Activated CD4-positive, alpha-beta T cell treated with anti-CD3 and anti-CD28 coated beads, Interleukin-2, amount 50 U/mL, for 4 hours (primary cell): ENCODE measurements at places on chromosomes 7 and 10.

DNA sequence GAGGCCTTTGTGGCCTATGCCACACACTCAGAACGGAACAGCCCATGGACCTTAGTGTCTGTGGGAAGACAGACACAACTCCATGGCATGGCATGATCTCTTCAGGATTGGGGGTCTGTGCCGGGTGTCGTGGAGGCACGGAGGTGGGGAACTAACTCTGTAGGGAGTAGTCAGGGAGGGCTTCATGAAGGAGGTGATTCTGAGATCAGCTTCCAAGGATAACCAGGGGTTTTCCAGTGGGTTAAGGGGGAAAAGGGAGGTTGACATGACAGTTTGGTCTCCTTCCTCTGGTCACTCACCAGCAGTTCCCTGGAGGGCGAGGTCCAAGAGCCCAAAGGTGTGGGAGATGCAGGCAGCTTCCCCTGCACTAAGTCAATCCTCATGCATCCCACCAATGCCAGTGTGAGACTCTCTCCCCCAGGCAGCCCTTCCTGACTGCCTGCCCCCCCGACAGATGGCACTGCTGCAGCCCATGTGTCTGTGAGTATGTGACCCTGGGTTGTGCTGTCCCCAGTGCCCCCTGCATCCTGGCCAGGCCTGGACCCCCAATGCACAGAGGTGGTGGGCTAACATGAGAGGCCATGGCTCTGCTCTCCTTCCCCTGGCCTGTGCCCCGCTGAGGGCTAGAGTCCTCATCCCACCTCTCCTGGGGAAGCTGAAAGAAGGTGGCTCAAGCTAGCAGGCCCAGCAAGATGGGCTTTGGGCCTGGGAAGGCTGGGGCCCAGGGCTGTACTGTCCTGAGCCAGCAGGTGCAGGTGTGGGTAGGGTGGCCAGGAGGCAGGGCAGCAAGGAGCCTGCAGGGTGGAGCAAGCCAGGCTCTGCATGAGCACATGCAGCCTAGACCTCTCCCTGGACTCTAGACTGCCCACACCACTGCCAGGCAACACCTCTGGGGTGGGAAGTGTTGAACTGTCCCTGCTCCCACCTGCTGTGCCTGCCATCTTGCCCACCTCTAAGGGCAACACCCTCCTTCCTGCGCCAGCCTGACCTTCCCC is 39.7 kb downstream of the RASGEF1A start:
- DNase-seq: no peak

- no peak for DNase-seq
Observed at GRCh38 chr7:130409712-130410072, 29.4 kb downstream of the CPA1 start.

DNA sequence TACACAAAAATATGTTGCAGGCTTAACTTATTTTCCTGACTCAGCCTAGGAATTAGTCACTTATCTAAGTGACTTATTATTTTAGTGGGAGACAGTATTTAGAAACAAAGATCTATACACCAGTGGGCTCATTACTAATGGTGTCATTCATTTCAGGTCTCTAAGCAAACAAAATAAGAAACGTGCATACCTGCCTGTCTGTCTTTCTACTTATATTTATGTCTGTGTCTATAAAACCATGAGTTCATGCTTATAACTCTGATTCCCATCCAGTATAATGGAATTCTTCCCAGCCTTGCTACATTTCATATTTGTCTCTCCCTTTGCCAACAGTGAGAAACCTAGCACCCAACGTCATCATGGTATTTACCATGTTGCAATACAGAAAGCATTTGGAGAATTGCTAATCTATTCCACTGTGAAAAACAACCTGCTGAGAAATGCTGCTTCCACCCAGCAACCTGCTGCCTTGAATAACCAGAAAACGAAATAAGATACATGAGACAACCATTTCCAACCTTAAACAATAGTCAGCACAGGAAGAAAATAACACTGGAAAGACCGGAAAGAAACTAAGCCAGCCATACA is 501.0 kb downstream of the GLRX3 start:
- no peak for DNase-seq

GRCh38 chr10:58372607-58373441 is 12.4 kb upstream of the TFAM start:
- no peak for DNase-seq

GRCh38 chr7:27242555-27243339 is at the start of gene EVX1:
Gene EVX1, plus strand, starts transcription at chr7:27242802. Its CDS starts 229 bp downstream, at chr7:27243031.
- DNase-seq: no peak

DNA sequence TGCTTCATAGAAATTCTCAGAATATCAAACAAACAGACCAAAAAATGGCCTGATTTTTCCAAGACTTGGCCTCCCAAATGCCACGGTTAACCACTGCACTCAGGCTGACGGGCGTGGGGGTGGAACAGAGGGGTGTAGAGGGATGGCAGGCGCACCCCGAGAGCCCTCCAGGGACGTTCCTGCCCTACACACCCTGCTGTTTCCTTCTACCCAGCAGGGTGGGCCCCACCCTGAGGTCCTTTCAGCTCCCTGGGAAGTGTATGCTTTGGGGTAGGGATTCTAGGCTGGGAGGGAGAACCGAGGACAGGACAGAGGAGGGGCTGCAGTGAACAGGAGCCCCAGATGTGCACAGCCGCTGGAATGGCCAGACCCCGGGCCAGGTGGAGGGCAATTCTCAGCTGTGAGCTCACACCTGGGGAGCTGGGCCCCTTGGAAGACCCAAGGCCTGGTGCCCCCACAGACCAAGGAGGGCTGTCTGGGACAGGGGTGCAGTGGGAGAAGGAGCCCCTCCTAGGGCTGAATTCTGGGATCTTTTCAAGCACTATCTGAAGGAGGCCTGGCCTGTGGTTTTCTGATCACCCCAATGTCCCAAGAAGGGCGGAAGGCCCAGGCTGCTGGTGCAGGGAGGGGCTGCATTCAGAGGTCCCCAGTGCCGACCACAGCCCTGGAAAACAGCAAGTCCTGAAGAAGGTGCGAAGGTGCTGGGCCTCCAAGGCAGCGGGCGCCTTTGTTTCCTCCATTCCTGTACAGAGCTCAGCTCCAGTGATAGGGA is 32.9 kb upstream of the INPP5A start:
- DNase-seq: no peak

DNA sequence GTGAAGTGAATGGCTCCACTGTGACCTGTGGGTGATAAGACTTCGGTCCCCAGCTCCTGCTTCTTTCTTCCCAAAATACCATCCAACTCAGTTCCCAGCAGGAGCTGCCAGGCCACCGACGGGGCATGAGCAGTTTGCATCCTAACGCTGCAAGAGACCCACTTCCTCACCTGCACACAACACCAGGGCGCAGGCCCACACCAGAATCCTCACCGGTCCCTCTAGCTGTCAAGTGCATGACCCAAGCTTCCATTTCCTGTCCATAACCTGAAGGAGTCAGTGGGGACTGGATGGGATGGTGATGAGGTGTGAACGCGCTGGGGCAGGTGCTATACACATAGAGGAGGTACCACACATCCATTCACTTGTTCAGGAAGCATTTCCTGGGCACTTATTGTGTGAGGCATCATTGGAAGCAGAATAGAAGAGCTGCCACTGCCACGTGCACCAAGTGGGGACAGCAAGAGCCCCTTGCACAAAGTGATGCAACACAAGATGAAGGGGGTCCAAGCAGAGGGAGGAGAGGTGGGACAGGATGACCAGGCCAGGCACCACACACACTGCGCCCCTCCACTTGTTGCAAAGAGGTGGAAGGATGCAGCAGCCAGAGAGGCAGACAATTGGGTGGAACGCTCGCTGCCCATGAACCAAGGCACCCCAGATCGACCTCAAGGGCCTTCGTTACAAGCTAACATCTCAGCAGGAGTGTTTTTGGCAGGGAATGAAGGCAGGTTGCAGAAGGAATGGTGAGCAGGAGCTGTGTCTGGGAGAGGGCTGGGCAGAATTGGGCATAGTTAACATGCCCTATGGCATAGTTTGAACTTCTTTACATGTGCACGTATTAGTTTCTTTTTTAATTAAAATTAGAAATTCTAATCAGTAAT is 605.8 kb upstream of the MGMT start:
- DNase-seq: no peak

GRCh38 chr7:32143301-32143700 is 73.1 kb upstream of the PDE1C start:
- no peak for DNase-seq

- no peak for DNase-seq
Observed at GRCh38 chr7:28560767-28561166, 148.4 kb downstream of the CREB5 start.

- no peak for DNase-seq
Observed at GRCh38 chr7:12694817-12695216, 7.4 kb downstream of the ARL4A start.

DNA sequence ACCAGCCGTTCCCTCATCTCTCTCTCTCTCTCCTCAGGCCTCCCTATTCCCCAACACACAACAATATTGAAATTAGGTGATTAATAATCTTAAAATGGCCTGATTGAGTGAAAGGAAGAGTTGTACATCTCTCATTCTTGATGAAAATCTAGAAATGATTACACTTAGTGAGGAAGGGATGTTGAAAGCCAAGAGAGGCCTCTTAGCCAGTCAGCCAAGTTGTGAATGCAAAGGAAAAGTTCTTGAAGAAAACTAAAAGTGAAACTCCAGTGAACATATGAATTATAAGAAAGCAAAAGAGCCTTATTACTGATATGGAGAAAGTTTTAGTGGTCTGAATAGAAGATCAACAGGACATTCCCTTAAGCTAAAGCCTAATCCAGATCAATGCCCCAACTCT is 695.1 kb downstream of the GRID1 start:
- DNase-seq: no peak

GRCh38 chr10:113791691-113792090 is 40.2 kb downstream of the PLEKHS1 start:
- no peak for DNase-seq

- DNase-seq: no peak
Observed at GRCh38 chr10:75024971-75025523, 86.4 kb upstream of the SAMD8 start.

- no peak for DNase-seq
Observed at GRCh38 chr10:50404021-50404773, 152.9 kb upstream of the ASAH2 start.

DNA sequence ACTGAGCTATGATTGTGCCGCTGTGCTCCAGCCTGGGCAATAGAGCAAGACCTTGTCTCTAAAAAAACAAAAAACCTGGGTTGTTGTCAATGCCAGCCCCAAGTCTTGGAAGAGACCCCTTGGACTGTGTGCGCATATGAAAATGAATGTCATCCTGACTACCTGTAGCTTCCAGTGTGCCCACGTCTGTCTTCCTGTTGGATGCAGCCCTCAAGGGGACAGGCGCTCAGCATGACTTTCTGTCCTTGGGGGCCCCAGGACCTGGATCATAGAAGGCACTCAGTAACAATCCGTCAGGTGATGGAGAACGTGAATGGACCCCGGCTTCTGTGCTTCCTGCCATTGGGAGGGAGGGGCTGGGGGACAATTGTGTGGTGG is 9.0 kb downstream of the PRF1 start:
- no peak for DNase-seq

DNA sequence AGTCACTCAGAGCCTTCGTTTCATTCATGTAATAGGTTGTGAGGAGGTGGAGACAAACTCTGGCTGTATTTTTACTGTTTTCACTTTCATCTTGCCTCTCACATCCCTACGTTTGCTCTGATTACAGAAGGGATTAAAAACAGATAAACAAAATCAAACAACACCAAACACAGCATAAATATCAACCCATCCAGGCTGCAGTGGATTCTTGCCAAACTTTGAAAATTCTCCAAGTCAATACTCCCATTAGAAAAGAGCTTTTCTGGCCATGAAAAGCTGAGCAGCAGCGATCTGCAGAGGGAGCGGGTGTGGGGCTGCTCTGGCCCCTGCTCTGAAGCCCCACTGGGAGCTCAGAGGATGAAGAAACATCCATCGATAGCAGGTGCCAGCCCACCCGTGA is 283.2 kb downstream of the WDR37 start:
- no peak for DNase-seq

DNA sequence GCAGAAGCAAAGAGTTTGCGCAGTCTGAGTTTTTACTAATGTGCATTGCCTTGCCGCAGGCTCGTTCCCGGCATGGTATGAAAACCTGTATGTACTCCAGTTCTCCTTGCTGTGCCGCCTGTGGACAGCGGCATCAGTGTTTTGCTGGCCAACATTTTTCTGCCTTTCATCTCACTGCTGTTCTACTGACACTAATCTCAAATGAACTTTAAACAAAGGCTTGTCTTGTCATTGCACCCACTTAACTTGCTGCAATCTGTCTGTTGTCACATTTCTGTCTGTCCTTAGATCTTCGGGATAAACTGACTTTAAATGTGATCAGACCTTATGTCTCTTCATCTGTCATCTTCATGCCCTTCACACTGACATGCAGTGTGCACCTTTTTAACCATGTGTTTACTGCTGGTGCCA is 71.7 kb upstream of the ZNRF2 start:
- DNase-seq: no peak

GRCh38 chr7:125465527-125465926 is 535.9 kb upstream of the POT1 start:
- no peak for DNase-seq

DNA sequence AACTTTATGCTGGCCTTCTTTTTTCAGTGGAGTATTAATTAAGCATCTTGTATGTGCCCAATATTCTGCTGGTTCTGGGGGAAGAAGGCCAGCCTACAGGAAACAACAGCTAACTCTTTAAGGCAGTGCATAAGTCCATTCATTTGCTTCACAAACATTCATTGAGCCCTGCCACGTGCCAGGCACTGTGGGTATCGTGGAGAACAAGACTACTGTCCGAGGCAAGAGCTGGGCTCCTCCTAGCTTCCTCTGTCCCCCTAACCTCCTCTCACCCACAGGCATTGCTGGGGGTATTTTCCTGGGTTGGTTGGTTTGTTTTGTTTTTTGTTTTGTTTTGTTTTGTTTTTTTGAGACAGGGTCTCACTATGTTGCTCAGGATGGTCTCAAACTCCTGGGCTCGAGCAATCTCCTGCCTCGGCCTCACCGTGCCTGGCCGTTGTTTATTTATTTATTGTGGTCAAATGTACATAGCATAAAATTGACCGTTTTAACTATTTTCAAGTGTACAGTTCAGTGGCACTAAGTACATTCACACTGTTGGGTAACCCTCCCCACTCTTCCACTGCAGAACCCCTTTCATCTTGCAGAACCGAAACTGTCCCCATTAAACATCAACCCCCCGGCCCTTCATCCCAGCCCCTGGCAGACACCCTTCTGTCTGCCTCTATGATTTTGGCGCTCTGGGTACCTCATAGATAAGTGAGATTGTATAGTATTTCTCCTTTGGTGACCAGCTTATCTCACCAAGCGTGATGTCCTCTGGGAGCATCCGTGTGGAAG is 32.6 kb downstream of the CHST3 start:
- DNase-seq: no peak
